ENCODE measurements at places on chromosomes 4 and X.

- DNase-seq = no peak
These were observed 813.8 kb upstream of the HTR2C start for GRCh38 chrX:113770071-113770470.

DNA sequence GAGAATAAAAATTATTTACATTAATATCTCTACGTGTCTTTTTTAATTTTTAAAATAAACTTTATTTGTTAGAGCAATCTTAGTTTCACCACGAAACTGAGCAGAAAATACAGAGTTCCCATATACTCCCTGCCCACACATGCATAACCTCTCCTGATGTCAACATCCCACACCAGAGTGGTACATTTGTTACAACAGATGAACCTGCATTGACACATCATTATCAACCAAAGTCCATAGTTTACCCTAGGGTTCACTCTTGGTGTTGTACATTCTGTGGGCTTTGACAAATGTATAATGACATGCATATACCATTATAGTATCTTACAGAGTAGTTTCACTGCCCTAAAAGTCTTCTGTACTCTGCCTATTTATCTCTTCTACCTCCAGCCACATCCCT lies 110.6 kb upstream of the OTUD4 start:
- no peak for DNase-seq

GRCh38 chrX:154116426-154117211 lies 19.1 kb upstream of the MECP2 start:
- DNase-seq = no peak

- DNase-seq = no peak
These were observed 125.2 kb downstream of the STIM2 start for GRCh38 chr4:26985873-26986272.

DNA sequence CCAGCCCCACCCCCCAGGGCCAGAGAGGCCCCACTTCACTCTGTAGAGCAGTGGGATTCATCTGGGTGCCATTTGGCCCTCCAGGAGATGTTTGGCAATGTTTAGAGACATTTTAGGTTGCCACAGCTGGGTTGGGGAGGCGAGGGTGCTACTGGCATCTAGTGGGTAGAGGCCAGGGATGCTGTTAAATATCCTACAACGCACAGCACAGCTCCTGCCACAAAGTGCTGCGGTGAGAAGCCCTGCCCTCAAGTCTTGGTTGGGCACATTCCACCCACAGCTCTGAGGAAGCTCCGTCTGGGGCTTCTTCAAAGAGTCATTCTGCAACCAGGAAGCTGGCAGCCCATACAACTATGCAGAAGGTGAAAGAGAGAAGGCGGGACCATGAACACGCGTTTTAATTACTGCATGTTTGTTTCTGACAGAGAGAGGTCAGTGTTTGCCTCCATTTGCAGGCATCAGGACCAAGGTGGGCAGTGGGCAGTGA lies 48.1 kb upstream of the FAM9C start:
- DNase-seq = no peak

DNA sequence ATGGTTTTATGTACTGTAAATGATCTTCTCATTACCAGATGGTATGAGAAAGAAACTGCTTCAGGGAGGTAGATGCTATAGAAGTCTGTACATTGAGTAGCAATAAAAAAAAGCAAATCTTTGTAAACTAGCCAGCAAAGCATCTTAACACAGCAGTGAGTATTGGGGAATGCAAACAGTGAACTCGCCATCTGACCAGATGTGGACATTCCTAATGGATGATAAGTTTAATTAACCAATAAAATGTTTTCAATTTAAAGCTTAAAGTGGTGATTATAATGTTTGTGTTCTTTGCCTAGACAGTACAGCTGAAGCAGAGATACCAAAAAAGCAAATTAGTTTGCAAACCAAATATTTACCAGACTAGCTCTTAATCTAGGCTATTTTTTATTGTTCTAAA lies 1144.2 kb downstream of the FAT4 start:
- no peak for DNase-seq
